ENCODE measurements at places on chromosomes 5 and 9.

- DNase-seq, result no peak
Measured at GRCh38 chr9:95497772-95498171, 19.0 kb downstream of the PTCH1 start.

GRCh38 chr5:9045946-9046345 is 499.9 kb downstream of the SEMA5A start:
- no peak for DNase-seq

- no peak for DNase-seq
Measured at GRCh38 chr9:72326641-72327040, 38.4 kb downstream of the ZFAND5 start.

DNA sequence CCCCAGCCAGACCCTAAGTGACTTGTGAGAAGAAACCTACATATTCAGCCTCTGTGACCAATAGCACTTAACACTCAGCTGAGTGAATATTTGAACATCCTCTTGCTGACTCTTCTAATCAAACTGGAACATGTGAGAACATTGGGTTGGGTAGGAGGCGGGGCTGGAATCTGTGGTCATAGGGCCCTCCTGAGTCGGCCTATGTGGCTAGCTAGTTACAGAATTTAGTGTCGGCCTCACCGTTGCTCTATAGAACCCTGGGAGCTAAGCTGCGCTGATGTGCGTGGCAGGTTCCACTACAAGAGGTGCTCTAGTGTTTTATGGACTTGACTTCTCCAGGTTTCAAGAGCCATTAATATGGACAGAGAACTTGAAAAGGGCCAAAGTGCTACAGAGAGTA is 138.8 kb downstream of the DROSHA start:
- DNase-seq, result no peak

DNA sequence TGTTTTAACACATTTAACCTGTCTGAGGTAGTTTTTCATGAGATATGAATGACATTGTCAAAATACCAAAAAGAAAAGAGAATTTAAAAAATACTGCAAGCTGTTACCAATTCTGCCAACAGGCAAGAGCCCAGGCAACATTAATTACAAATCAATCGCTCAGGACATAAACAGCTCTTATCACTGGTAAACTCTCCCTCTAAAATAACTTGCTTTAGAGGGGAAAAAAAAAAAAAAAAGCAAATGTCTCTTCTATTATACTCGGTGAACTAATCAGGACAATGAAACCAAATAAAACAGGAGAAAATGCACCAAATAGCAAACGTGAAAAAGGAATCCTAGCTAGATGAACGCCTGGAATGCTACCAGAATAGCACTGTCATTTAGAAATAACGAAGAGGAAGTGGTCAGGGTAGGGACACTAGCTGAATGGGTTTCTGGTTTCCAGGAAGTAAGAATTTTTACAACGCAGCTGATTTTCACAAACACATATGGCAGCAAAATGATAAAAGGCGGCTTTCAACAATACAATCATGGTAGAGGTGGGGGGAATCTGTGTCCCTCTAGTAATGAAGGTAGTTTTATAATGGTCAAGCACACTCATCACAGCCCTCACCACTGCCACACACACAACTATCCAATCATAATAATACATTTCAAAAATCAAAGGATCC is 94.9 kb downstream of the DENND1A start:
- no peak for DNase-seq

GRCh38 chr9:134726722-134727034 is 85.1 kb downstream of the COL5A1 start:
- DNase-seq, result no peak

- no peak for DNase-seq
Measured at GRCh38 chr9:18006591-18006990, 427.7 kb downstream of the SH3GL2 start.

GRCh38 chr5:54175-54730 is 37.7 kb upstream of the PLEKHG4B start:
- no peak for DNase-seq

GRCh38 chr9:36980148-36980974 is 53.7 kb downstream of the PAX5 start:
- peak; percentile 48 for DNase-seq

DNA sequence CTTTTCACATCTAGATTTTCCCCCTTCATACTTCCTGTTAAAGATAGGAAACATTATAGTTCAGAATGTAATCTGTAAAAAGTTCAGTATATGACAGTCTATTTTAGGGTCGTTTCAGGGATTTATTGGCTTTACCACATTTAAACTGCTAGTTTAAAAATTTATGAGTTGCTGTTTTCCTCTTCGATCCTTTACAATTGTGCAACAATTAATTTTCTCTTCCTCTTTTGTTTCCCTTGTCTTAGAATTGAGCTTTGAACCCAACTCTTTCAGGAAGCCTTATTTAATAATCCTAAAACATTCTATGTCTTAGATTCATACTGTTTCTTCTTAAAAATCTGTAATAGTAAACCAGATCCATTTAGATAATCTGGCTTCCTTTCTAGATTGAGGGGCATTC is 16.4 kb downstream of the ZSWIM6 start:
- DNase-seq, result no peak

GRCh38 chr5:61467766-61468482 is 135.9 kb downstream of the ZSWIM6 start:
- peak; percentile 43 for DNase-seq

DNA sequence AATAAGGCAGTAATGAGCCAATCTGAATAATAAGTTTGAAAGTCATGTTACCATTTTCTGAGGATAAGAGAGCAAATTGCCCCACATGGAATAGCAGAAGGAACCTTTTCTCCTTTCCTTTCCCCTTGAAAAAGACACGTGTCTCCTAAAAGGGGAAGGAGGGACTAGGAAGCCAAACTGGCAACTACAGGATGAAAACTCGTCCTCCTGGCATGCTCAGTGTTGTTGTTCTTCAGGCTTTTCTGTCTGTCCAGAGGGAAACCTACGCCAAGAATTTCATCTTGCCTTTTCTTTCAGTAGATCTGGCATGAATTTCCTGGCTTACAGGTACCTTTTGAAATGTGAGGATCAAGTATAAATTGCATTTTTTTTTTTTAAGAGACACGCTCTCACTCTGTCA is 355.9 kb upstream of the TLE4 start:
- peak; percentile 7 for DNase-seq
